Liver (tissue), 10 donors: ENCODE measurements at places on chromosomes 16 and 17. TPM values are rescaled to one million over a fixed set of nuclear protein-coding genes. Genes with fewer than 3 reads are reported as not detected.
A peak's percentile ranks its signal among the peaks of the same experiment; 100 is the strongest.

The GAST gene
- not detected for polyA plus RNA-seq

The TNRC6C gene
- 1.5 TPM for polyA plus RNA-seq

The MC1R gene
- polyA plus RNA-seq: 0.24 TPM

The ITGA2B gene
- polyA plus RNA-seq: 0.38 TPM

The MARVELD3 gene
- polyA plus RNA-seq: 1.8 TPM

The PPL gene
- polyA plus RNA-seq: 6.8 TPM

The PSMC3IP gene
- 0.88 TPM for polyA plus RNA-seq

- peaks cover 5% of the 10 kb centered on the region for H3K4me1 ChIP-seq
- DNase-seq: no peak
- no peaks in the 10 kb centered on the region for H3K27me3 ChIP-seq
- H3K27ac ChIP-seq: no peak overlapping the region
- no peak overlapping the region for H3K4me3 ChIP-seq
- H3K36me3 ChIP-seq: peaks cover 4% of the 10 kb centered on the region
These were observed 30.2 kb downstream of the XPO6 start for GRCh38 chr16:28181515-28181914.

DNA sequence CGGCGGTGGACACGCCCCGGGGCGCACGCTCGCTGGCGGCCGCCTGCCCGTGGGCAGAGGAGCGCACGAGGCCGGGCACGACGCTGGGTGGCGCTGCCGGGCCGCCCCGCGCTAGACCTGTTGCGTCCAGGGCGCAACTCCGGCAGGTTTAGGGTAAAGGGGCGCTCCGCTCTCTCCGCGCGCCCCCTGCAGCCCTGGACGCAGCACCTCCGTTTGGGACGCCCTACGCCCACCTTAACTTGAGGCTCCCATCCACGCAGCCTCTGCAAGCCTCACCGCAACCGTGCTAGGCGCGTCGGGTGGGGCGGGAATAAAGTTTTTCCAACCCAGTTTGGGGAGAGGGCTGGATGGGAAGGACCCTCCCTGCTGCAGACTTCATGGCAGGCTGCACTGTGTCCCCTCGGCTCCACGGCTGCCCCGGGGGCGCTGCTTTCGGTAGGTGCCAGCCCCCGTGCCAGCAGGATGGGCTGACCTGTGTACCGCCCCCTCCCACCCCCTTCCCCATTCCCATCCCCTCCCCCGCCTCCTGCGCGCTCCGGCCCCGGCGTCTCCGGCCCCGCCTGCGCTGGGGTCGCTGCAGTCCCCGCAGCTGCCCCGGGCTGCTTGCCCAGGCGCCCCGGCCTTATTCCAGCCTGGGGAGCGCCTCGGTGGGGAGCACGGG lies at the start of gene SYT17:
TSS of gene SYT17 (plus strand) at position 531 of the 661 bp plus-strand sequence. CDS start 407 bp downstream, outside the sequence.
- H3K27me3 ChIP-seq: no peaks in the 10 kb centered on the region
- H3K4me1 ChIP-seq: peaks cover 16% of the 10 kb centered on the region
- peak within 1 kb of the TSS; percentile 75 for H3K27ac ChIP-seq
- H3K4me3 ChIP-seq: peak within 1 kb of the TSS; percentile 79

DNA sequence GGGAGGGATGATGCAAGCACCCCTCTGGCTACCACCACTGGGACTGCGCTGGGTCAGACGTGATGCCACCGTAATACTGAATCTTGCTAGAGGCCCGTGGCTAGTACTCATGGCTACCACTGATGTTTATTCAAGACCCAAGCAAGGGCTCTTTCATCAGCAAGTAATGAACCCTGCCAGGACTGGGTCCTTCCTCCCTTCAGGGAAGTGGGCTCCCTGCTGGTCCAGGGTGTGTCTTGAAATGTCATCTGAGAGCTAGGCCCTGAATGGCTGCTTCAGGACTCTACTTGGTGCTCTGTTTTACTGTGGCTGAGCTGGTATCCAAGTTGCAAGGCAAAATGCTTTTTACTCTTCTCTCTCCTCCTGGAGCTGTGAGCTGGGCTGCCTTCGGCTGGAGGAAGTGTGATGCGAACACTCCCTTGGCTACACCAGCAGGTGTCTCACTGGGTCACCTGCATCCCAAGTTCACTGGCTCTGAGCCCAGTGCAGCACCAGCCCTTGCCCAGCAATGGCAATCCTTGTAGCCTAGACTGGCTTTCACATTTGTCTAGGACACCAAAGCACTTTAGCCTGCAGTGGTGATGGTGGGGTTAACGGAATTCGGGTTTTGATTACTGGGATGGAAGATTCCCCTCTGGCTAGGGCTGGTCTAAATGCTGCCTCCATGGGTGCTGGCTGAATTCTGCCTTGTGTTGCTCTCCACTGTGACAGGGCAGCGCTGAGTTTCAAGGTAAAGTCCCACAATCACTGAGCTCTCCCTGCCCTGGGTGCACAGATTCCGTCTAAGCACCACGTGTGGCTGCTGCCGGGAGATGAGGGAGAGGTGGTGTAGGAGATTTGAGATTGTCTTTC lies 98.6 kb downstream of the USP22 start:
- no peak overlapping the region for H3K4me3 ChIP-seq
- peaks cover 2% of the 10 kb centered on the region for H3K36me3 ChIP-seq
- no peak overlapping the region for H3K27ac ChIP-seq

DNA sequence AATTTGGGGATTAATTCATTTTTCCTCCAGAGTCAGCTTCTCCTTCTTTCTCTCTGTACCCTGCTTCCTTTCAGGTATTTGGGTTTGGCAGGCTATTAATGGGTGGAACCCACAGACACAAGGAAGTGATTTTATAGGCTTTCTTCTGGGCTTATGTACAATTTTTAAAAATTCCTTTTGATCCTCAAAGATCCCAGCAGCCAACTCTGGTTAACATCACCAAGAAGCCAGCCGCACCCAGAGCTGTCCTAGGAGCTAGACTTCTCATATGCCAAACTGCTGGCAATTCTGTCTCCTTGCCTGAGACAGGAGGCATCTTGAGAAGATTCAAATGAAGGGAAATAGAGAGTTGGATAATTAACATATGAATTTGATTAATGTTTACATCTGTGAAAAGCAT lies 47.2 kb upstream of the ELAC2 start:
- H3K27ac ChIP-seq: no peak overlapping the region
- H3K36me3 ChIP-seq: no peaks in the 10 kb centered on the region
- H3K4me3 ChIP-seq: no peak overlapping the region
- no peaks in the 10 kb centered on the region for H3K4me1 ChIP-seq
- no peak for DNase-seq

DNA sequence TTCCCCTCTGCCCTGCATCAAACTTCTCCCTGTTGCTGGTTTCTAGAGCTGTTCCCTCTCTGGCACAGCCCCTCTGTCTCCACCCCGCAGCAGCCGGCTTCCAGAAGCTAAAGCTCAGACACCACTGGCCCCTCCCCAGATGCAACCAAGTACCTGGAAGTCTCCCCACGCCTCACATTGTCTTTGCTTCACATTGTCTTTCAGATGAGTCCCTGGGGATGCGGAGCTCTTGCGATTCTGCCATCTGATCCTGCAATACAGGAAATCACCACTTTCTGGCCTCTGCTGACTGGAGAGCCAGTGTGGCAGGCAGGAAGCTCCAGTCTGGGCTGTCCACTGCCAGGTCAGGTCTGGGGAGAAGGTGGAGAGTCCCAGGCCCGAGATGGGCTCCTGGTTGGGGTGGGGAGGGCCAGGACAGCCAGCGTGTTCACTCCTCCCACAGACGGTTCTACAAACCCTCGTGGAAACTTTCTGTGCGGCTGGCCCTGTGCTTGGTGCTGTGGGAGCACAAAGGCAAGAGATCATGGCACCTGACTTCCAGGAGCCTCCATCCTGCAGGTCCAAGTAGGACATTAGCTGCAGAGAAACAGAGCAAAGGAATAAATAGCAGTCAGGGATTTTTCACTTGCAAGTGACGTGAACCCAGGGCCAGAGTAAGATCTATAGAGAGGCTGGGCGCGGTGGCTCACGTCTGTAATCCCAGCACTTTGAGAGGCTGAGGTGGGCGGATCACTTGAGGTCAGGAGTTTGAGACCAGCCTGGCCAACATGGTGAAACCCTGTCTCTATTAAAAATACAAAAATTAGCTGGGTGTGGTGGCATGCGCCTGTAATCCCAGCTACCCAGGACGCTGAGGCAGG lies 47.9 kb upstream of the MAP3K14 start:
- H3K36me3 ChIP-seq: no peaks in the 10 kb centered on the region
- no peak overlapping the region for H3K27ac ChIP-seq
- no peaks in the 10 kb centered on the region for H3K27me3 ChIP-seq
- DNase-seq: no peak
- no peaks in the 10 kb centered on the region for H3K4me1 ChIP-seq
- no peak overlapping the region for H3K4me3 ChIP-seq

GRCh38 chr17:19716108-19717030 lies at the start of gene SLC47A2:
TSS of gene SLC47A2 (minus strand) at chr17:19716584. CDS start at chr17:19716555, 29 bp downstream.
- H3K4me3 ChIP-seq: no peak within 1 kb of the TSS
- DNase-seq: peak; percentile 29
- H3K36me3 ChIP-seq: no peaks in the 10 kb centered on the region
- H3K27me3 ChIP-seq: no peaks in the 10 kb centered on the region
- H3K4me1 ChIP-seq: peaks cover 3% of the 10 kb centered on the region

DNA sequence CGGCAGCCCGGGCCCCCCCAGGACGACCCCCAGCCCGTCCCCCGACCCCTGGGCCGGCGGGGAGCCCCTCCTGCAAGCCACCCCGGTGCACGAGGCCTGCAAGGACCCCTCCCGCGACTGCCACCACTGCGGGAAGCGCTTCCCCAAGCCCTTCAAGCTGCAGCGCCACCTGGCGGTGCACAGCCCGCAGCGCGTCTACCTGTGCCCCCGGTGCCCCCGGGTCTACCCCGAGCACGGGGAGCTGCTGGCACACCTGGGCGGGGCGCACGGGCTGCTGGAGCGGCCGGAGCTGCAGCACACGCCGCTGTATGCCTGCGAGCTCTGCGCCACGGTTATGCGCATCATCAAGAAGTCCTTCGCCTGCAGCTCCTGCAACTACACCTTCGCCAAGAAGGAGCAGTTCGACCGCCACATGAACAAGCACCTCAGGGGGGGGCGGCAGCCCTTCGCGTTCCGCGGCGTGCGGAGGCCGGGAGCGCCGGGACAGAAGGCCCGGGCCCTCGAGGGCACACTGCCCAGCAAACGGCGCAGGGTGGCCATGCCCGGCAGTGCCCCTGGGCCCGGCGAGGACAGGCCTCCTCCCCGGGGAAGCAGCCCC lies 15.6 kb upstream of the ZFPM1 start:
- peak; percentile 68 for DNase-seq
- no peaks in the 10 kb centered on the region for H3K36me3 ChIP-seq
- no peak overlapping the region for H3K4me3 ChIP-seq
- H3K4me1 ChIP-seq: no peaks in the 10 kb centered on the region

GRCh38 chr16:83532634-83533033 lies 275.1 kb upstream of the HSBP1 start:
- H3K27ac ChIP-seq: no peak overlapping the region
- no peaks in the 10 kb centered on the region for H3K36me3 ChIP-seq
- DNase-seq: no peak
- no peaks in the 10 kb centered on the region for H3K27me3 ChIP-seq
- H3K4me3 ChIP-seq: no peak overlapping the region
- H3K4me1 ChIP-seq: no peaks in the 10 kb centered on the region

DNA sequence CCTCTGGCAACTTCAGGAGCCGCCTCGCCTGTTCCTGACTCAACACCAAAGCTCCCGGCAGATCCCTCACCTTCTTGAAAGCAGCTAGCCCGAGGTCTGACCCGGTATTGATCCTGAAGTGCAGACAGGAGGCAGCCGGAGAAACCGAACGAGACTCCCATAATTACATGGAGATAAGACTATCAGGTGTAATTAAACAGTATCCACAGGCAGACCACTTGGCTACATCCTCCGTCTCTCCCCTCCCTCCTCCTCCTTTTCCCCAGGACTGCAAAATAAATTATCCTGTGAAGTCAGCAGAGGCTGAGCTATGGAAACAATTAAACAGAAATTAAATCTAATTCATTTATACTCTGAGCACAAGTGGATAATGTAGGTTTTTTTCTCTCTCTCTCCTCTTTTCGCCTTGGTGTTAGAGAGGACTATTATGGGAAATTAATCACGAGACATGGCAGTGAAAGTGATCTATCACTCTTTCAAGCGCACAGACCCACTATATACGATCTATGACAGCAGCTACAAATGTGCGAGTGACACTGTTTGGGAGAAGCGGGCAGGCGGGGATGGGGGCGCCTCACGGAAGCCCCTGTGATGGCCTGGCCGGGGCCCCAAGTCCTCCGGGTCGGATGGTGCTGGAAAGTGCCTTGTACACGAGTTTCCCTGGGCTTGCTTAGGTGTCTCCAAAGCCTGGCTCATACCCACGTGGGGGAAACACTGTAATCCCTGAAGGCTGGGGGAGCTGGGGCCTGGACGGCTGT lies 92.8 kb downstream of the RBFOX3 start:
- H3K27me3 ChIP-seq: no peaks in the 10 kb centered on the region
- DNase-seq: no peak
- H3K4me3 ChIP-seq: no peak overlapping the region
- H3K27ac ChIP-seq: no peak overlapping the region
- no peaks in the 10 kb centered on the region for H3K36me3 ChIP-seq

DNA sequence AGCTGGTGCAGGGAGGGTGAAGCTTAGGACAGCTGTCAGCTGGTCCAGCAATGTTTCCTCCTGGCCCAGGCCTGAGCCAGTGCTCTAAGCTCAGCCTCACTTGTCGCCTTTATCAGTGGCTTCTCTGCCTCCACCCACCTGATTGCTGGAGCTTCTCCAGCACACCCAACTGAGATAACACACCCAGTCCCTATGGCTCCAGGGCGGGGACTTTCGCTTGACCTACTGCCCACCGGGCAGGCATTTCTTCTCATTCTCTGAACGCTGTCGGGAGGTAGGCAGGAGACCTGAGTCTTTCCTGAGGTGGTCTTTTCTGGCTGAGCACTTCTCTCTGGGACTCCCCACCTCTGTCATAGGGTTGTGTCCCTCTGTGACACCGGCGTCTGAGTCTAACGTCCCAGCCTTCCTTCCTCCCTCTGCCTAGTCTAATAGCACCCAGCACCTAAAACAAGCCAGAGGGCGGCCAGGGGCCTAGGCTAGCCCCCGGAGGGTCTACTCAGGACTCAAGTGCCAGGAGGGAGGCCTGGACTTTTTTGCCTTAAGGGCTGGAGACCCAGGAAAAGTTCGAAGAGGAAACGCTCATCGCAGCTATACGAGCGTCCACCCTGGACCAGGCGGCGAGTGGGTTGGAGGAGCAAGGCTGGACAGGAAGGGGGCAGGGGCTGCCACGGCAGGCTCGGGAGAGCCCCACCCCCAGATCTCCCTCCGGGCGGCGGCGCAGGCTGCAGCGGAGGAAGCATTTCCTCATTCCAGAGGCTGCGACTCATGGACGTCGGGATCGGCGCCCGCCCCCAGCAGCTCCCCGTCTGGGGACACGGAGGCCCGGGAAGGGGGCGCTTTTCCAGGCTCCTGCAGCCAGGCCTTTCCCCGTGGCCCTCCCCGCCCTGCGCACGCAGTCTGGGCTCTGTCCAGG lies 756 bp downstream of the TAX1BP3 start:
- no peaks in the 10 kb centered on the region for H3K27me3 ChIP-seq
- H3K36me3 ChIP-seq: peaks cover 3% of the 10 kb centered on the region
- H3K4me1 ChIP-seq: peaks cover 24% of the 10 kb centered on the region
- peak; percentile 70 for DNase-seq

DNA sequence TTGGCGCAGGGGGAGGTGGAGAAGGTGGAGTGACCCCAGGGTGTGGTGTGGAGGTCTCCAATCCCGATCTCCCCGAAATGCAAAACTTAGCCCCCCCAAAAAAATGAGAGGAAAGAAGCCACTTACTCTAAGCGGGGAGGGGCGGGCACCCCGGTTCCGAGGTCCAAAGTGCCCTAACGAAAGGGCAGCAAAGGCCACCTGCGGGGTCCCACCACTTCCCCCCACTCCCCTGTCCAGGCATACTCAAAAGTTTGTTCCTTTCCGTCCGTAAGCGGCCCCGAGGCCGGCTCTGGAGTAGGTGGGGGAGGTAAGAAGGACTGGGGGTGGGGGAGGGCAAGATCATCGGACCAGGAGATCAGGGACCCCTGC lies 1.1 kb downstream of the TOX3 start:
- no peaks in the 10 kb centered on the region for H3K27me3 ChIP-seq
- H3K4me3 ChIP-seq: peak overlapping the region; percentile 94
- no peak for DNase-seq
- H3K4me1 ChIP-seq: peaks cover 28% of the 10 kb centered on the region
